Hematopoietic multipotent progenitor cell treated with erythropoietin and hydrocortisone succinate and interleukin-3 and kit ligand, for 17 days (in vitro differentiated cells): ENCODE measurements at places on chromosomes 7 and 10.

DNA sequence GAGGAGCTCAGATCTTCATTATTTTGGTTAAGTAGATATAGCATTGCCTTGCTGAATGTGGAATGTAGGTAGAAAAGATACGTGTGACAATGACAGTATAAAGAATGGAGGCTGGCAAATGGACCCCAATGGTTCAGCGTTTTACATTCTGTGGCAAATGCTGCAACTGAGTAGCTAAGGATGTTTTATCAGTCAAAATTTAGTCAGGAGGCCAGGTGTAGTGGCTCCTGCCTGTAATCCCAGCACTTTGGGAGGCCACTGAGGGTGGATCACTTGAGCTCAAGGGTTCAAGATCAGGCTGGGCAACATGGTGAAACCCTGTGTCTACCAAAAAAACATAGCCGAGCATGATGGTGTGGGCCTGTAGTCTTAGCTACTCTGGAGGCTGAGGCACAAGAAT is 120.5 kb upstream of the GHITM start:
- no peak for DNase-seq

GRCh38 chr7:37524797-37525196 is 76.1 kb upstream of the ELMO1 start:
- no peak for DNase-seq

DNA sequence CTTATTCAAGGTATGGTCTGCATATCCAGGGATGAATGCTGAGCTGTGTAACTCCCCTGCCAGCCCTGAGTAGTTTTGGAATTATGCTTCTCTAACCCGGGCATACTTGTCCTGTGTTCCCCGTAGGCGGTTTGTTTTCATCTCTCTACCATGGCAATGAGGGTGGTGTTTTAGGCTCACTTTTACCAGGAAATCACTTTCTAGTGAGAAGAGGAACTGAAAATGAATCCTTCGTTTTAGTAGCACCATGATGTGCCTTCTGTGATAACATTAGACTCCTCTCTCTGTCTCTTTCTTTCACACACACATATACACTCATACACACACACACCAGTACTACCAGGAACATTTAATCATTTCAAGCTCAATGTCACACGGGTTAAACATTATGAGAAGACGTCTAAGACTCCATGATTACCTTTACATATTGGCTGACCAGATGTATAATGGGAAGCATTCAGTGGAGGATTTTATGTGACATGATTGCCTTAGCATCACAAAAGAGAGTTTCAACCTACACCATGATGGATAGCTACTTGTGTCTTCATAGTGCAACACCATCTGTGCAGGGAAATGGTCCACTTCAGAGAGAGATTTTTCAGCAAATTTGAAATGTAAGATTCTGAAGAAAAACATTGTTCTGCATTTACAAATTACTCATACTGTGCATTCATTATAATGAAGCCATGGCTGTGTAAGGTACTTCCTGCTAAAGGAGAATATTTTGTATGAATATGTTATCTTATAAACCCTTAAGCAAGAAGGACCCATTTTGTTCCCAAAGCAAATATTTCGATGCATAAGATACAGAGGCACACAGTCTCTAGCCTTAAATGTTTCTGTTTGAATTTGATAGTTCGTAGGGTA is 31.0 kb upstream of the PFKP start:
- DNase-seq: no peak

- DNase-seq: no peak
Measured at GRCh38 chr7:138581065-138581464, 120.1 kb downstream of the SVOPL start.

- DNase-seq: no peak
Measured at GRCh38 chr10:78396754-78397153, 363.1 kb downstream of the RPS24 start.

- DNase-seq: peak; percentile 51
Measured at GRCh38 chr7:134593530-134594392, 44.9 kb downstream of the AKR1B15 start.

DNA sequence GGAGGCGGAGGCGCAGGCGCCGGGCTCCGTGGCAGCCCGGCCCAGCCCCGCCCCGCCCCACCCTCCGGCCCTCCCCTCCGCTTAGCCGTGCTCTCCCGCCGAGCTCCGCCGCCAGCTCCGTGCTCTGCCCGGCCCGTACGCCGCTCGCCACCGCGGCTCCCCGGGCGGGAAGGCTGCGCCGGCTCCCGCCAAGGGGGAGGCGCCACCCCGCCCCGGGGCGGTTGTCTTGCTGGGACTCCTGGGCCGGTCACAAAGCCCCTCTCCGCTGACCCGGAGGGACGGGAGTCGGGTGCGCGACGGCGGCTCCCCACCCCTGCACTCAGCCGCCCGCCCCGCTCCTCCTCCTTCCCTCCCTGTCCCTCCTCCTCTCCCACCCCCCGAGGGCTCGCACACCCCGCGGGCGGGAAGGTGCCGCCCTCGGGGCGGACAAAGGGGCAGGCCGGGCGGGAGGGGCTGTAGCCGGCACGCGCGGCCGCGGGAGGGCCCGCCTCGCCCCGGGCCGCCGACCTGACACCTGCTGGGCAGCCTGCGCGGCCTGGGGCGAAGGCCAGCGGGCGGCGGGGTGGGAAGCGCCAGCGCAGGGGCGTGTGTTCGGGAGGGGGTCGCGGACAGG is 11.5 kb upstream of the SP8 start:
- DNase-seq: peak; percentile 26

GRCh38 chr7:8516976-8517375 is 83.6 kb downstream of the NXPH1 start:
- no peak for DNase-seq

- no peak for DNase-seq
Measured at GRCh38 chr10:30042820-30043219, 16.6 kb downstream of the JCAD start.

DNA sequence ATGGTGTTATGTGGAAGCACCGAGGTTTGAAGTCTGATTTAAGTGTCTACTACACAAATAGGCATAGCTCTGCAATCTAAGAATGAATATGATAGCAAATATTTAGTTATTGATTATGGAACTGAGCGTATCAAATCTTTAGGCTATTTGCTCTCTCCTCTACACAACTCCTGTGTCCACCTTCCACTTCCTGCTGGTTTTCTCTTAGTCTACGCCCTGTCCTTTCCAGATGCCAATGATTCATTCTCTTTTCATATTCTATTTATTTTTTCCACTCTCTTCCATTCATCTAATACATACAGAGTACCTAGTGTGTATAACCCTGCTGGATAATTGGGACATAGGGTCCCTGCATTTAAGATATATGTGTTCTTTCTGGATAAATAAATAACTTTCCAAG is 83.7 kb downstream of the DGKB start:
- DNase-seq: no peak

- no peak for DNase-seq
Measured at GRCh38 chr10:24982319-24983112, 30.1 kb upstream of the PRTFDC1 start.

GRCh38 chr7:47610506-47611044 is 28.7 kb upstream of the TNS3 start:
- no peak for DNase-seq

DNA sequence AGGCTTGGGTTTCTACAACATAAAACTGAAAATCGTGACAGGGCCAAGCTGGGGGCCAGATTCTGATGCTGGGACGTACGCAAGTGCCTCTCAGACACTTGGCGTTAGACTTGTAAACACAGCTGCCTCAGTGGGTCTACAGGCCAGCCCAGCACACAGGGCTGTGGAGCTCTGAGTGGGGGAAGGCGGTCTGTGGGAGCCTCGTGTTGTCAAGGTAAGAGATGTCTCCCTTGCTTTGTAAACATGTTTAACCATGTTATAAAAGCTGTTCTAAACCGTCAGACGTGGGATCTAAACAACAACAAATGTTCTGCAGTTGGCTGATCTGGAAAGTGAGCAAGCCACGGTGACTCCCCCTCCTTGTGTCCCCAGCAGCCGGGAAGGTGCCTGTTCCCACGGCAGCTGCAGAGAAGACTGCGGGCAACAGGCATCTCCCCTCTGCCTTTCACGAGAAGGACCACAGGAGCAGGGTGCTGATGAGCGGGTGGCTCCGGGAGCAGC is 67.8 kb downstream of the ZRANB1 start:
- DNase-seq: no peak

DNA sequence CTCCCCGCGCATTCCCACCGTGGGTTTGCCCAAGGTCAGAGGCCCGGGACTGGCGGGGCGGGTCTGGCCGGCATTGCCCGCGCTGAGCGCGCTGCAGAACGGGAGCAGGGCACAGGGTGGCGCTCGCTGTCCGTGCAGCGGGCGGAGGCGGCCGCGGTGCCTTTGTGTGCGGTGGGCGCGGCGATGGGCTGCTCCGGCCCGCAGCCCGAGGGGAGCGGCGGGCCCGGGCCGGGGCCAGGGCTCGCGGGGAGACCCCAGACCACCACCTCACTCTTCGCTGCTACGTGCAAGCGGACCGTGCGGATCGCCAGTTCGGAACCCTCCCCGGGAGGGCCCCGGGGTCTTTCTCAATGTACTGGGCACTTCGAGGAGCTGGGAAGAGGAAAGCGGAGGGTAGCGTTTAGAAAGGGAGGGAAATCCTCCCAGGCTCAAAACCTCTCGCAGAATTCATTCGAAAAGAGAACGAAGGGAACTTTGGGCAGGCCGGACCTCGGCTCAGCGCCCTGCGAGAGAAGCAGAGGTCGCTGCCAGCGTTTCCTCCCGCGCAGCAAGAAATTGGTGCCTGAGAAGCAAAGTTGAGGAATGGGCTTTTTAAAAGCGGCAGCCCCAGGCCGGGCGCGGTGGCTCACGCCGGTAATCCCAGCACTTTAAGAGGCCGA is 8.5 kb downstream of the SP8 start:
- DNase-seq: no peak

DNA sequence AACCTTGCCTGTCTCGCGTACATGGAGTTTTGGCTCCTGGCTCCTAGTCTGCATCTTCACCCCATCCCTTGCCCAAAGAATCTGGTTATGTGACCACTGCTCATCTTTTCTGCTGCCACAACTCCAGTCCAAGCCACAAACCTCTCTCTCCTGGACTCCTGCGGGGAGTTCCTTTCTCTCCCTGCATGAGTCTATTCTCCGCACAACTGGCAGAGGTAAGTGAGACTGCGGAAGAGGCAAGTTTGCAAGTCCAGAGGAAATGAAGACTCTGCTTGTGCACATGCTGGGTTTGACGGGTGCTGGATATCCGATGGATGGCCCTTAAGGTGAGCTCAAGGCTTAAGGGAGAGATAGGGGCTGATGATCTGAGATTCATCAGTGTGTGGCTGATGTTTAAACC is 61.0 kb downstream of the TRUB1 start:
- DNase-seq: no peak

DNA sequence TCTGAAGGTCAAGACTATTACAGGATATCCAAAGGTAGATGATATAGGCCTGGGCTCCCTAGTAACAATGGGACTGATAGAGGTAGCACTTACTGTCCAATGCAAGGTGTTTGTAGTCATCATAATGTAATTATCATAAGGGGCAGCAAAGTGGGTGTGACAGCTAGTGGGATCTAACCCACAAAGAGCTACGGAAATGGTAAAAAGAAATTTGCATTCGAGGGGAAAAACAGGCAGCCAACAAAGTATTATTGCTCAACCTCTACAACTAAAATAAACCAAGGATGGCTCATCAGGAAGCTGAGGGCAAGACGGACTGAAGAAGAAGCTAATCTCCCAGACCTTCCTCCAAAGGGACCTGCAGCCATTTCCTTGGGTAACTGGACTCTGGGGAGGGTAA is 211.0 kb downstream of the WDR11 start:
- DNase-seq: no peak

DNA sequence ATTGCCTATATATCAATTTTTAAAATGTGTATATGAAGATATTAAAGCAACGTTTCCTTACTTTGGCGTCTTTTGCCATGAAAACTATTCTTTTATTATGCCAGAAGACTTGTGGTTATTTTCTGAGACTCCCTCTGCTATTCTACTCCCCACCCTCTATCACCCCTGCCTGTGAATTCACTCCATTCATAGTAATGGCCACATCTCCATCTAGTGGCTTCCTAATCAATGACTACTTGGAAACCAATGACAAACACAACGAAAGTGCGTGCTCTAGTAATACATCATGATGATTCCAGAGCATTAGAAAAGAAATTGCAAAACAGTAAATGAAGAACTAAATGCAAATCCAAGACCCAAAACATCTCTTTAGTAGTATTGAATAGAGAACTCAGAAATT is 186.7 kb upstream of the HGF start:
- no peak for DNase-seq

DNA sequence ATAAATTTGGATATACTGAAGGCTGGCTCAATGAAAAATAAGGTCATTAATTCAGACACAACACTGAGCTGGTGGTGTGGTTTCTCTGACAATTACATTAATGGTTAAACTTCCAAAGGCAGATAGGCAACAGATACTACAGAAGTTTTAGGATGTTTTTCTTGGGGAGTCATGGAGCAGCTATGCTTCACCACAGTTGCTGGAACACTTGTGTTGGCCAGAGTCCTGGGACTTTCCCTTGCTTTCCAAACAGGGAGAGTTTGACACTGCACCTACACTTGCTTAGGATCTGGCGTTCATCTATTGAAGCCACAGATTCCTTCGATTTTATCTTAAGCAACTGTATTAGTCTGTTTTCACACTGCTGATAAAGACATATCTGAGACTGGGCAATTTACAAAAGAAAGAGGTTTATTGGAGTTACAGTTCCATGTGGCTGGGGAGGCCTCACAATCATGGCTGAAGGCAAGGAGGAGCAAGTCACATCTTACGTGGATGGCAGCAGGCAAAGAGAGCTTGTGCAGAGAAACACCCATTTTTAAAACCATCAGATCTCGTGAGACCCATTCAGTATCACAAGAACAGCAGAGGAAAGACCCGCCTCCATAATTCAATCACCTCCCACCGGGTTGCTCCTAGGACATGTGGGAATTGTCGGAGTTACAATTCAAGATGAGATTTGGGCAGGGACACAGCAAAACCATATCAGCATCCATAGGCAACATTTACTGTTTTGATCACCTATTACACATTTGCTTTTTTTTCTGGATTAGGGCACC is 27.8 kb upstream of the TMEM178B start:
- DNase-seq: no peak

DNA sequence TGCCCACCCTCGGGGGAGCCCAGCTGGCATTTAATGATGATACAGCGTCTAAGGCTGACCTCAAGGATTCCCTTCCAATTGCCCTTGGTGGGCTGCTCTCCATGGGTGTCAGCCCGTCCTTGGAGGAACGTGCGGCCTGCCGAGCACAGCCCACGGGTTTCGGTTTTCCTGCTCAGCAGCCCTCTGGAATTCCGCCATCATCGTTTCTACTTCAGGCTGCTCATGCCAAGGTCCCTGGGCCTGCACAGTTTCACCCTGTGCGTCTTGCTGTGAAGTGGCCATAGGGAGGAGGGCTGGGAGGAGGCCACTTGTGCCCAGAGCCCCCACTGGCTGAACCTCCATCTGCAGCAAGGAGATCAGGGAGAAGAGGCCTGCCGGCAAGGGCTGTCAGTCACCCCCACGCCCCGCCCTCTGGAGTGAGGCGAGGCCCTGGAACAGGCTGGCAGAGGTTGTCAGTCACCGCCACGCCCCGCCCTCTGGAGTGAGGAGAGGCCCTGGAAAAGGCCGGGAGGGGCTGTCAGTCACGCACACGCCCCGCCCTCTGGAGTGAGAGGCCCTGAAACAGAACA is 82.8 kb downstream of the CHST15 start:
- DNase-seq: no peak
